ENCODE measurements at places on chromosomes 1 and 21. TPM values are rescaled to one million over a fixed set of nuclear protein-coding genes. Genes with fewer than 3 reads are reported as not detected.
A peak's percentile ranks its signal among the peaks of the same experiment; 100 is the strongest.

GRCh38 chr1:40841602-40842001 is 20.6 kb downstream of the CITED4 start:
- no peaks in the 10 kb centered on the region for H3K27me3 ChIP-seq
- no peak overlapping the region for H3K4me3 ChIP-seq
- H3K27ac ChIP-seq = no peak overlapping the region
- H3K36me3 ChIP-seq = no peaks in the 10 kb centered on the region

DNA sequence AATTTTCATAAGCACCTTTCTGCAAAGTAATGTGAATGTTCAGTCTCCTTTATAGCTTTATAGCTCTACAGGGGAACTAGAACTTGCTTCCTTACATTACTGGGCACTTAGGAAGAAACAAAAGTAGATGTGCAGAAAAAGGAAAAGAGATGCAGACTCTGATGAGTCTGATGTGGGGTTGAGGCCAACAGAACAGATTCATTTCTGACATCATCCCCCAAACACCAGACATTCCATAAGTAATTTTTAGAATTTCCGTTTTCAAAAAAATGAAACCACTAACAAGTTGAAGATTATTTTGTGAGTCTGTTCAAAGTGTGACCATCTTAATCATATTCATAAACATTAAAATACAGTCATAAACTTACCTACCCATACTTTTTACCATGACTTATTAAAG is 96.0 kb downstream of the NRIP1 start:
- H3K36me3 ChIP-seq = peaks cover 44% of the 10 kb centered on the region
- H3K27me3 ChIP-seq = no peaks in the 10 kb centered on the region
- H3K4me1 ChIP-seq = peaks cover 2% of the 10 kb centered on the region
- H3K27ac ChIP-seq = no peak overlapping the region
- no peak for DNase-seq

DNA sequence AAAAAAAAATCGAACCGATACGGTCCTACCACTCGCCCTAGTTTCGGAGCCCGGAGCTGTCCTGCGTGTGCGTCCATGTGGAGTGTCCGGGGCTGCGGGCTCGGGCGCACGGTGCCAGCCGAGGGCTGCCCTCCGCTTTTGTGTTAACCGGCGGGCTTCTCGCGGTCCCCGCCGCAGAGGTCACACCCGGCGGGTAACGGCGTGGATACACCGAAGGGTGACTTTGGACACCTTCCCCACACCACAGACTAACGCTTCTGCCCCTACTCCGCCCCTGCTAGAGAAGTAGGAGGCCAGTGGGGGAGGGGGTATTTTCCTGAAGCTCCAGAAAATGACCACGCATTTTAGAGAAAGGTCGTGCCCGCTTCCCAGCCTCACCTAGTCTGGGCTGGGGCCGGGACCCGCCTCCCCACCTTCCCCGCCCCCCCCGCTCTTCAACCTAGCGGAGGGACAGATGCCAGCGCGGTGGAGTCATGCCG is 609 bp upstream of the ATF3 start:
- peak overlapping the region; percentile 93 for H3K27ac ChIP-seq
- peaks cover 31% of the 10 kb centered on the region for H3K36me3 ChIP-seq
- DNase-seq = no peak

DNA sequence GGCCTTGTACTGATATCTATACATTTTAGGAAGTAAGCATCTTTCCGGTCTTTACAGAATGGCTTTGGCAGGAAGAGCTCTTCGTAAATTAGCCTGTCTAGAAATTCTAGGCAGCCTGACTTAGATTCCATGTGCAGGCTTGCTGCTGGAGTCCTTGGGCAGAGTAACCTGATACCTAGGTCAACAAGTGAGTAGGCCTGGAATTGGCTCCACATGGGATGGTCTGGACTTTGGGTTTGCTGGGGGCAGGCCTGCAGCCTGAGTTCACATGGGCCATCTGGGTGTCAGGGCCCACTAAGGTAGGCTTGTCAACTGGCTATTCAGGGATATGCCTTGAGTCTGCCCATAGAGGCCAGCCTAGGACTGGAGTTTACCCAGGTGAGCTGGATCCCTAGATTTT is 59.6 kb upstream of the CYYR1 start:
- no peak for DNase-seq
- no peaks in the 10 kb centered on the region for H3K27me3 ChIP-seq
- no peak overlapping the region for H3K27ac ChIP-seq

- H3K27ac ChIP-seq = no peak overlapping the region
- no peaks in the 10 kb centered on the region for H3K36me3 ChIP-seq
- H3K4me3 ChIP-seq = no peak overlapping the region
- H3K27me3 ChIP-seq = peaks cover 13% of the 10 kb centered on the region
Measured at GRCh38 chr1:205381305-205381704, 24.6 kb upstream of the KLHDC8A start.

DNA sequence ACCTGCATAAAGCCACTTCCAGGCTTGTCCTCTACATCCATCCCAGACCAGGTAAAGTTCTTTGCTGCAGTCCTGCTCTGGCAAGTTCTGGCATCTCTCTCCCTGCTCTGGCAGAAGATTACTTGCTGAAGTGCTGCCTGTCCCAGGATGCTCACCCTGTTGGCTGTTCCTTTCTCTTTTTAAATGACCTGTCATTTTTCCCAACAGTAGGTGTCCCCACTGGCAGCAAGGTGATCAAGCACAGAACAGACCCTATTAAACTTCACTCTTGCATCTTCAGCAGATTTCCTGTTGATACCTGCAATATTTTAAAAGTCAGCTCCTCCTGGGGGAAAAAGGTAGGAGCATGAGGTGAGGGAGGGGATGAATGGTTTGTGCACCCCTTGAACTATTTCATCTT is 332.6 kb downstream of the PBX1 start:
- no peaks in the 10 kb centered on the region for H3K4me1 ChIP-seq
- H3K36me3 ChIP-seq = no peaks in the 10 kb centered on the region

GRCh38 chr1:159204161-159205141 is at the start of gene ACKR1:
Gene ACKR1, plus strand, starts transcription at chr1:159204875. Its CDS starts 85 bp downstream, at chr1:159204960.
- no peak within 1 kb of the TSS for H3K4me3 ChIP-seq
- H3K36me3 ChIP-seq = no peaks in the 10 kb centered on the region
- no peak for DNase-seq
- H3K27ac ChIP-seq = no peak within 1 kb of the TSS
- H3K27me3 ChIP-seq = peaks cover 47% of the 10 kb centered on the region
- peaks cover 28% of the 10 kb centered on the region for H3K4me1 ChIP-seq

- H3K36me3 ChIP-seq = no peaks in the 10 kb centered on the region
- peaks cover 6% of the 10 kb centered on the region for H3K27me3 ChIP-seq
- H3K4me1 ChIP-seq = peaks cover 2% of the 10 kb centered on the region
- no peak for DNase-seq
- no peak overlapping the region for H3K4me3 ChIP-seq
Measured at GRCh38 chr1:204161609-204162493, 4.3 kb downstream of the REN start.

Gene CACHD1
- total RNA-seq = 2.2 TPM

Gene RPS6KA1
- total RNA-seq = 139 TPM

Gene HES2
- not detected for total RNA-seq

Gene RNU1-3
- total RNA-seq = 1,043 TPM

Gene BCL2L15
- 0.61 TPM for total RNA-seq

Gene ZP4
- total RNA-seq = not detected
